ENCODE measurements at places on chromosomes 3 and 15. TPM values are rescaled to one million over a fixed set of nuclear protein-coding genes. Genes with fewer than 3 reads are reported as not detected.

DNA sequence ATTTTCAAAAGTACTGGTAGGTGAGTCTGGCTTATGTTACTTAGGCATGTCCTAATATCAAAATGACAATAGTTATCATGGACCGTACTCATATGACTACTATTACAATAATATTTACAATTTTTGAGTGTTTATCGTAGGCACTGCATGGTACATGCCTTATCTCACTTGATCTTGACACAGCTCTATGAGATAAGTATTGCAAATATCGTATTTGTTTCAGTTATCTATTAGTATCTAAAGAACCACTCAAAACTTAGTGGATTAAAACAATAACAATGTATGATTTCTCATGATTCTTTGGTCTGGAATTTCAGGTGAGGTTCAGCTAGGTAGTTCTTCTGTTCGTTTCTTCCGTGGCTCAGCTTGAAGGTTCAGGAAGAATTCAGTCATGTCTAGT lies 59.7 kb upstream of the XCR1 start:
- H3K36me3 ChIP-seq, result no peaks in the 10 kb centered on the region
- no peak overlapping the region for H3K4me3 ChIP-seq
- no peaks in the 10 kb centered on the region for H3K27me3 ChIP-seq
- H3K4me1 ChIP-seq, result peaks cover 8% of the 10 kb centered on the region
- DNase-seq, result no peak

DNA sequence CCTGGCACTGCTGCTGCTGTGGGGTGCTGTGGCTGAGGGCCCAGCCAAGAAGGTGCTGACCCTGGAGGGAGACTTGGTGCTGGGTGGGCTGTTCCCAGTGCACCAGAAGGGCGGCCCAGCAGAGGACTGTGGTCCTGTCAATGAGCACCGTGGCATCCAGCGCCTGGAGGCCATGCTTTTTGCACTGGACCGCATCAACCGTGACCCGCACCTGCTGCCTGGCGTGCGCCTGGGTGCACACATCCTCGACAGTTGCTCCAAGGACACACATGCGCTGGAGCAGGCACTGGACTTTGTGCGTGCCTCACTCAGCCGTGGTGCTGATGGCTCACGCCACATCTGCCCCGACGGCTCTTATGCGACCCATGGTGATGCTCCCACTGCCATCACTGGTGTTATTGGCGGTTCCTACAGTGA lies 2.1 kb downstream of the GRM2 start:
- no peak for DNase-seq
- H3K4me1 ChIP-seq, result no peaks in the 10 kb centered on the region
- H3K4me3 ChIP-seq, result no peak overlapping the region
- H3K36me3 ChIP-seq, result no peaks in the 10 kb centered on the region
- no peak overlapping the region for H3K27ac ChIP-seq

Gene FSD2
- not detected for total RNA-seq

Gene ZBTB38
- total RNA-seq, result 23.6 TPM

Gene LIPH
- total RNA-seq, result 10.4 TPM

Gene ST3GAL6
- total RNA-seq, result 3.9 TPM

DNA sequence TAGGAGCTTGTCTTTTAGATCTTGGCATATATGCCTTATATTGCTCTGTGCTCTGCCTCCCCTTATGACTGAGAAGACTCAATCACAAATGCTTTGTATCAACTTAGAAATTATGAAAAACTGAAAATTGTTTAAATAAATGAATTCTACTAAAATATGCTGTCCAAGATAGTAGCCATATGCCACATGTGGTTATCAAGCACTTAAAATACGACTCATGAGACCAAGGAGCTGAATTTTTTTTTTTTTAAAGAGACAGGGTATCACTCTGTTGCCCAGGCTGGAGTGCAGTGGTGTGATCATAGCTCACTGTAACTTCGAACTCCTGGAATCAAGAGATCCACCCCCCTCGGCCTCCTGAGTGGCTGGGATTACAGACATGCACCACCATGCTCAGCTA lies 118.3 kb downstream of the RFTN1 start:
- no peak for DNase-seq
- no peak overlapping the region for H3K4me3 ChIP-seq
- no peaks in the 10 kb centered on the region for H3K36me3 ChIP-seq
- H3K4me1 ChIP-seq, result peaks cover 4% of the 10 kb centered on the region
- H3K27ac ChIP-seq, result no peak overlapping the region

DNA sequence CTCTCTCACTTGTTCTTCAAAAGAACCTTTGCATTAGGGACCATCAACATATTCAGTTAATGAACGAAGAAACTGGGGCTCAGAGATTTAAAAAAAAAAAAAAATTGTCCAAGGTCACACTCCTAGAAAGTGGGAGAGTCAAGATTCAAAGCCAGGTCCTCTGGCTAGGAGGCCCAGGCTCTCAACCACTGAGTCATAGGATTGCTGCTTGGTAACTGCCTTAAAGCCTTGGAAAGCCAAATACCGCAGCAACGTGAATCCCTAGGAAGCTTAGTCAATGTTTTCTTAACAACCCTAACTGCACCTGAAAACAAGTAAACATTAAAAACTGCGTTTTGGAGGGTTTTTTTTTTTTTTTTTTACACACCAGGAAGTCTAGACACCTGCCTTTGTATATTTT lies 156.8 kb downstream of the WNT5A start:
- no peak overlapping the region for H3K4me3 ChIP-seq
- peaks cover 17% of the 10 kb centered on the region for H3K27me3 ChIP-seq

DNA sequence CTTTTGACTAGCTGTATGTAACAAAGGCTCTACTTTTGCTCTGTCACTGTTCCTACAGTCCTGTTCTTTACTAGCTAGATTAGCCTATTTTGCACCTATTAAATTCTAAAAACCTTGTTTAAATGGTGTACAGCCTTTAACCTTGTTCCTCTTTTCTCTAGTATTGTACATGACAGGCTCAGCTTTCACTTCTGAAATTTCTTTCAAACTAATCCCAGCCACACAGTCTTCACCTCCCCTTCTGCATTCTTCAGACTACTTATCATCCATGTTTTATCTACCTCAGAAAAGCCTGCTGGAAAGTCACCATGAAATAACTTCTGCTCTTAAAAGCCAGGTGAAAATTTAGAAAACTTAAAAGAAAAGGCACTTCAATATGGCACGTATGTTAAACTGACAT lies 122.4 kb downstream of the NECTIN3 start:
- no peak overlapping the region for H3K4me3 ChIP-seq
- no peak overlapping the region for H3K27ac ChIP-seq
- no peaks in the 10 kb centered on the region for H3K36me3 ChIP-seq
- H3K4me1 ChIP-seq, result no peaks in the 10 kb centered on the region
- H3K27me3 ChIP-seq, result no peaks in the 10 kb centered on the region
- DNase-seq, result no peak

GRCh38 chr3:128423525-128424147 lies 43.1 kb downstream of the DNAJB8 start:
- no peaks in the 10 kb centered on the region for H3K36me3 ChIP-seq
- H3K4me3 ChIP-seq, result no peak overlapping the region
- peaks cover 7% of the 10 kb centered on the region for H3K4me1 ChIP-seq
- H3K27ac ChIP-seq, result no peak overlapping the region
- H3K27me3 ChIP-seq, result no peaks in the 10 kb centered on the region

DNA sequence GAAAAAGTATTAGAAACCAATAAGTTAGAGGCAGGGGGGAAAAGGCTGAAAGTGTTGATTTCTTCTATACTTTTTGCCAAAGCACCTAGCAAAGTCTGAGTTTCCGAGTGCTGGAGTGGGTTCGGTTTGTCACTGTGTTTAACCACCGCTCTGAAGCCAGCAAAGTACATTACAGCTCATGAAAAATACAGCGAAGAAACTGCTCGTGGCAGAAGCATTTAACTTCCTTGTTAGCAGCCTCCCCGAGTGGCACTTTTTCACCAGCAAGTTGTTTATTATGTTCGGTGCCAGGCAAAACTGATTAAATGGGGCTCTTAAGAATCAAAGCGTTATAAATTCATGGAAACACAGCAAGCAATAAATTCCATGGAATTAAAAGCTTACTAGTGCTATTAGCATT lies 313.6 kb downstream of the FOXP1 start:
- no peaks in the 10 kb centered on the region for H3K4me1 ChIP-seq
- no peak for DNase-seq
- no peak overlapping the region for H3K4me3 ChIP-seq
- peak overlapping the region; percentile 15 for H3K27ac ChIP-seq

- H3K27me3 ChIP-seq, result no peaks in the 10 kb centered on the region
- no peak overlapping the region for H3K27ac ChIP-seq
- no peak overlapping the region for H3K4me3 ChIP-seq
- DNase-seq, result no peak
- H3K4me1 ChIP-seq, result no peaks in the 10 kb centered on the region
Measured at GRCh38 chr3:18812316-18812715, 336.0 kb upstream of the KCNH8 start.

GRCh38 chr3:107216711-107217110 lies 160.5 kb upstream of the CCDC54 start:
- DNase-seq, result no peak
- H3K4me3 ChIP-seq, result no peak overlapping the region
- no peaks in the 10 kb centered on the region for H3K27me3 ChIP-seq
- H3K27ac ChIP-seq, result no peak overlapping the region
- no peaks in the 10 kb centered on the region for H3K36me3 ChIP-seq
- peaks cover 6% of the 10 kb centered on the region for H3K4me1 ChIP-seq

DNA sequence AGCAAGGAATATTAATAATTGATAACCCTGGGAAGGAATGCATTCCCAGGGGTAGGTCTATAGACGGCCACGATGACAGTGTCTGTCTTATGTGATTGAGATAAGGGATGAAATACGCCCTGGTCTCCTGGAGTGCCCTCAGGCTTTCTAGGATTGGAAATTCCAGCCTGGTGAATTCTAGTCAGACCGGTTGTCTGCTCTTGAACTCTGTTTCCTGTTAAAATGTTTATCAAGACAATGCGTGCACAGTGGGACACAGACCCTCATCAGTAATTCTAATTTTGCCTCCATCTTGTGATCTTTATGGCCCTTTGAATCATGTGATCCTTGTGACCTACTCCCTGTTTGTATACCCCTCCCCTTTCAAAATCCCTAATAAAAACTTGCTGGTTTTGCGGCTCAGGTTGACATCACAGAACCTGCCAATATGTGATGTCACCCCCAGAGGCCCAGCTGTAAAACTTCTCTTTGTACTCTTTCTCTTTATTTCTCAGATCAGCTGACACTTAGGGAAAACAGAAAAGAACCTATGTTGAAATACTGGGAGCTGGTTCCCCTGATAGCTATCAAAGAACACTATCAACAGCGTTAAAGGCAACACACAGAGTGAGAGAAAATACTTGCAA lies 183.3 kb downstream of the PDE8A start:
- DNase-seq, result no peak
- peaks cover 3% of the 10 kb centered on the region for H3K4me1 ChIP-seq
- no peak overlapping the region for H3K27ac ChIP-seq

Gene KY
- total RNA-seq, result not detected

- DNase-seq, result no peak
- H3K4me3 ChIP-seq, result no peak overlapping the region
- peak overlapping the region; percentile 77 for H3K27ac ChIP-seq
Measured at GRCh38 chr3:13013994-13014754, 59.1 kb downstream of the IQSEC1 start.

DNA sequence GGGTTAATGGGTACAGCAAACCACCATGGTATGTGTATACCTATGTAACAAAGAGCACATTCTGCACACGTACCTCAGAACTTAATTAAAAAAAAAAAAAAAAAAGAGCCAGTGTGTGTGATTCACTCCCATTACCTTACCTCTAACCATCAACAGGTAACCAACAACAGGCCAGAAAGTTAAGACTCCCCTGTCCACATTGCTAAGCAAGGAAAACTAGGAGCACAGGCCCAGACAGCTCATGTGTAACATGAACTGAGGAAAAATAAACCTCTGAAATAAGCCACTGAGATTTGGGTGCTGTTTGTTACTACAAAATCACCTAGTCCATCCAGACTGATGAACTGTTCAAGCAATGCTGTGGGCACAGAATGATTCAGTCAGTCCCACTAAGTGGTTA lies 6.0 kb downstream of the KATNBL1 start:
- H3K4me1 ChIP-seq, result peaks cover 9% of the 10 kb centered on the region
- peaks cover 29% of the 10 kb centered on the region for H3K36me3 ChIP-seq
- H3K27ac ChIP-seq, result no peak overlapping the region
- H3K4me3 ChIP-seq, result no peak overlapping the region
- no peaks in the 10 kb centered on the region for H3K27me3 ChIP-seq
- no peak for DNase-seq

Gene CYP8B1
- not detected for total RNA-seq

Gene FAM3D
- total RNA-seq, result 145 TPM

DNA sequence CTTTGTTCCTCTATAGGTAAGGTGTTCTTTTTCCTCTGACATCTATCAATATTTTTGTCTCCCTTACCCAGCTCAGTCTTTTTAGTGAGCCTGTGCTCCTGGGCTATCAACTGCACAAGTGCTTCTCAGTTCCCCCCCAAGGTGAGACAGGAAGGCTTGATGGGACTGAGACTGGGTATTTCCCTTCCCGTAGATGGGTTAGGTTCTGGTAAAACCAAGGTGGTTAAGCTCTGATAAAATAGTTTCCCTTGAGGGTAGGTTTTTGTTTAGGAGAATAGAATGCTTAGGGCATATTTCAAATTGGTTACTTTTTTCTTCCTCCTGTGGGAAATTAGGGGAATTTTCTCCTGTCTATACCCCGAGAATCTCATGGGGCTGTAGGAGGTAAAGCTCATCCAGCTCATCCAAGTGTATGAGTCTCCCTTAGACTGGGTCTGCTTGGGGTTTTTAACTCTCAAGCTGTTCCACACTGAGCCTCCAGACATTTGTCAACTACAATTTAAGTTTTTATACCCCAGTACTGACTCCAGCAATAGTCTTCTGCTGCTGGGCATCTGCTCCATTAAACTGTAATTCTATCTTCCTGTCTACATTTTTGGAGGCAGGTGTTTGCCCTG lies 44.9 kb downstream of the OXSR1 start:
- no peaks in the 10 kb centered on the region for H3K4me1 ChIP-seq
- no peaks in the 10 kb centered on the region for H3K36me3 ChIP-seq
- no peaks in the 10 kb centered on the region for H3K27me3 ChIP-seq
- H3K4me3 ChIP-seq, result no peak overlapping the region

DNA sequence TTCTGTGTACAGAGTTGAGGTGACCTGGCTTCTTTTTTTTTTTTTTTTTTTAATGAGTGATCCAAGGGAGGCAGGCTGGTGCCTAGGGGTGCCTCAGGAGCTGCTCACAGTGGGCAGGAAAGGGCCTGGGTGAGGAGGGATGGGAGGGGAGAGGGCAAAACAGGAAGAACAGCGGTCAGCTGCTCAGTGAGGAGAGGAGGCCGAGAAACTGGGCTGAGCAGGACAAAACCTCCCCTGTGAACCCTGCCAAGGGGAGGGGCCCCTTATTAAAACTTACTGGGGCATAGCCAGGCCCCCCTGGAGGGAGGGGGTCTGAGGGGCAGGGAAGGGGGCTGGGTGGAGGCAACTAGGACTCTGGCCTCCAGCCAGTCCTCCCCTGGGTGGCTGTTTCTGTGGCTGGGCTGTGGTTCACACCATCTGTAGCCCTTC lies 3.5 kb downstream of the PLEKHO2 start:
- no peaks in the 10 kb centered on the region for H3K27me3 ChIP-seq
- H3K27ac ChIP-seq, result peak overlapping the region; percentile 98
- peaks cover 58% of the 10 kb centered on the region for H3K4me1 ChIP-seq
- H3K36me3 ChIP-seq, result no peaks in the 10 kb centered on the region
- no peak for DNase-seq

Measured in esophagus squamous epithelium (tissue), 5 donors.